Activated B cell treated with CpG ODN at 0.5 μM for 24 hours (primary cell): ENCODE measurements at places on chromosomes 13 and 19.

DNA sequence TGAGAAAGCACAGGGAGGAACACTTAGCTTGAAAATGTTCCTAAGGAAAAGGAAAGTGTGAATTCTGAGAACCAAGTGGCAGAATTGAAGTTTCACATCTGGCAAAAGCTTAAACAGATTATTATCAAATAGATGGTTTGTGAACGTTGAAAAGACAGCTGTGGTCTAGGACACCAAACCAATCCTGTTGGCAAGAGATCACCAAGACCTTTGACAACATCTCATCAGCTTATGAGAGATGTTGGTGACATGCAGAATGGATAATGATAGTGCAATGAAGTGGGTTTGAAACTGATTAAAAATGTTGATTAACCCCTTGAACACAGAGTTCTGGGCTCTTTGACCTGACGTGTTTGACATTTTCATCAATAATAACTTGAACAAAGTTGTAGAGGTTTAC, 74.6 kb upstream of the GPR183 start:
- H3K27ac ChIP-seq, result peak overlapping the region; percentile 82
- no peaks in the 10 kb centered on the region for H3K27me3 ChIP-seq
- DNase-seq, result no peak

- no peak overlapping the region for H3K4me3 ChIP-seq
- H3K4me1 ChIP-seq, result peaks cover 5% of the 10 kb centered on the region
- DNase-seq, result no peak
- H3K27me3 ChIP-seq, result no peaks in the 10 kb centered on the region
- H3K36me3 ChIP-seq, result no peaks in the 10 kb centered on the region
- no peak overlapping the region for H3K27ac ChIP-seq
These were observed 117.6 kb downstream of the USP12 start for GRCh38 chr13:27053902-27054595.

DNA sequence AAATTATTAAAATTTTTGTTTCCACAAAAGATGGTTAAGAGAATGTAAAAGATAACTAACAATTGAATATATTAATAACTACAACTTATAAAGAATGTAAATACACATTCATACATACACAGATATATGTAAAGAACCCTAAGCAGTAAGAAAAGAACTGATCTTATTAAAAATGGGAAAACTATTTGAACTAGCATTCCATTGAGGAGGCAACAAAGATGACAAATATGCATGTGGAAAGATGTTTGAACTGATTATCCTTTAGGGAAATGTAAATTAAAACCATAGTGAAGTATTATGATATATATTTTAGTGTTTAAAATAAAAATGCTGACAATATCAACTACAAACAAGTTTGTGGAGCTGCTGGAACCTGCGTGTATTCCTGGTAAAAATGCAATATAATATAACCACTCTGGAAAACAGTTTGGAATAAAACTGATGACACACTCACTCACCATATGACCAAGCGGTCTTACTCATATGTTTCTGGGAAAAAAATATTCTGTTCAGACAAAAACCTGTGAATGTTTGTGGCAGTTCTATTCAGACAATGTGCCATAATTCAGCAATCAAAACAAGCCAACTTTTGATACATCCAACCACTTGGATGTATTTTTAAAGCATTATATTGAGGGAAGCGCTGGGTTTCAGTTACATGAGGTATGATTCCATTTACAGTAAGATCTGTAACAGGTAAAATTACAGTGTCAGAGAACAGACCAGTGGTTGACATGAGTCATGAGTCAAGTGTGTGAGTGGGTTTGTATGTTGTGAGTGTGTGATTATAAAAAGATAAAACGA, 694.4 kb upstream of the SLITRK5 start:
- H3K27me3 ChIP-seq, result no peaks in the 10 kb centered on the region
- H3K4me1 ChIP-seq, result no peaks in the 10 kb centered on the region
- DNase-seq, result no peak
- H3K36me3 ChIP-seq, result no peaks in the 10 kb centered on the region
- no peak overlapping the region for H3K4me3 ChIP-seq

- DNase-seq, result no peak
- H3K27ac ChIP-seq, result no peak overlapping the region
- H3K4me3 ChIP-seq, result no peak overlapping the region
- H3K36me3 ChIP-seq, result no peaks in the 10 kb centered on the region
- H3K4me1 ChIP-seq, result no peaks in the 10 kb centered on the region
These were observed 900.2 kb downstream of the DIAPH3 start for GRCh38 chr13:59263531-59263930.

GRCh38 chr13:51902776-51903175, 41.0 kb downstream of the CCDC70 start:
- DNase-seq, result no peak
- H3K36me3 ChIP-seq, result no peaks in the 10 kb centered on the region
- no peaks in the 10 kb centered on the region for H3K27me3 ChIP-seq

DNA sequence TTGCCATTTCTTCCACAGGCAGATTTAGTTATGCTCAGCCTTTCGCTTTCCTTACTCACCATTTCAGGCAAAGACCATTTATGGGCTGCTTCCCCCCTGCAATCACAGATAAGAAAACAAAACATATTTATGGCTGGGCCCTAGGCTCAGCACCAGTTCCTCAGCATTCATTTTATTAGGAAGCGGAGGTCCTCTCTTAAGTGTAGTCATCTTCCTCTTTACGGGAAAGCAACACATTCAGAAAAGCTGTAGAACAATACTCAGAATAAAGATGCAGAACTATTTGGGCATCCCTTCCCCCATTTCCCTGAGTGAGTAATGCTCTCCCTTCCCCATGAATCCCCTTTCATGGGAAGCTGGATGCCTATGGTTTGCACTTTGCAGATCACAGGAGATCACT, 27.9 kb downstream of the FLT1 start:
- H3K36me3 ChIP-seq, result no peaks in the 10 kb centered on the region
- no peak for DNase-seq
- no peak overlapping the region for H3K4me3 ChIP-seq

GRCh38 chr19:39873385-39873784, 27.2 kb upstream of the FBL start:
- no peak overlapping the region for H3K27ac ChIP-seq
- H3K4me1 ChIP-seq, result no peaks in the 10 kb centered on the region
- no peaks in the 10 kb centered on the region for H3K36me3 ChIP-seq
- no peaks in the 10 kb centered on the region for H3K27me3 ChIP-seq
- DNase-seq, result no peak

DNA sequence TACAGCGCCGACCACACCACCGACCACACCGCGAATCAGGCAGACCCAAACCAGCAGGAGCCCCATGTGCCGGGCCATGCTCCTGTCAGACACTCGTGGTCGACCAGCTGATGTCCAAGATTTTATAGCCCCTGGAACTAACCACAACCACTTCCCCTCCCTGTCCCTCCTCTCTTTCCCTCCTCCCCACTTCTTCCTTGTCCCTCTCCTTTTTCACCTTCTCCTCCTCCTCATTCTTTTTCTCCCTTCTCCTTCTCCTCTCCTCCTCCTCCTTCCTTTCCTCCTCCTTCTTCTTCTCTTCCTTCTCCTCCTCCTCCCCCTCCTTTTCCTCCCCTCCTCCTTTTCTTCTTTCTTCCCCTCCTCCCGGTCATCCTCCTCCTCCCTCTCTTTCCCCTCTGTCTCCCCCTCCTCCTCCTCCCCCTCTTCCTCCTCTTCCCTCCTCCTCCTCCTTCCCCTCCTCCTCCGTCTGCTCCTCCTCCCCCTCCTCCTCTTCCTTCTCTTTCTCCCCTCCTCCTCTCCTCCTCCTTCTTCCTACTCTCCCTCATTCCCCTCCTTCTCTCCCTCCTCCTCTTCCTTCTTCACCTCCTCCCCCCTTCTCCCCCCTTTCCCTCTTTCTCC, 670 bp downstream of the BSPH1 start:
- no peaks in the 10 kb centered on the region for H3K36me3 ChIP-seq
- H3K27ac ChIP-seq, result no peak overlapping the region
- H3K4me3 ChIP-seq, result no peak overlapping the region
- H3K27me3 ChIP-seq, result peaks cover 14% of the 10 kb centered on the region
- no peaks in the 10 kb centered on the region for H3K4me1 ChIP-seq
- DNase-seq, result no peak

- no peak overlapping the region for H3K27ac ChIP-seq
- H3K4me3 ChIP-seq, result no peak overlapping the region
- DNase-seq, result no peak
- H3K4me1 ChIP-seq, result no peaks in the 10 kb centered on the region
These were observed 1002.4 kb upstream of the PCDH9 start for GRCh38 chr13:68232351-68233130.

DNA sequence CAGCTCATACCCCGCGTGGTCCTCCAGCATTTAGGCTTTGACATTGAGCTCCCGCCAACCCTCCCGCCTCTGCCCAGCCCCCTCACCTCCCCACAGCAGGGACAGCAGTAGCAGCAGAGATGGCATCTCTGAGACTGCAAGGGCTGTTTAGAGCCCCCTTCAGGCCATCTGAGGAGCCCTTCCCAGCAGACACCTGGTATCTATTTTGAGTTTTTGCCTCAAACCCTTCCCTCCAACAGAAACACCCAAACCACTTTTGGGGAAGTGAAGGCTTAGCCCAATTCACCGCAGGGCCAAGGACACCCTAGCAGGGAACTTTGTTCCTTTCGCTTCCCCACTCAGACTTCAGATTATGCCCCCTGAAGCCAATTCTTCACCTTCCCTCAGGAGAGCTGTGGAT, 6.3 kb upstream of the ZNF175 start:
- DNase-seq, result no peak
- peak overlapping the region; percentile 24 for H3K4me3 ChIP-seq
- no peak overlapping the region for H3K27ac ChIP-seq
- no peaks in the 10 kb centered on the region for H3K36me3 ChIP-seq

DNA sequence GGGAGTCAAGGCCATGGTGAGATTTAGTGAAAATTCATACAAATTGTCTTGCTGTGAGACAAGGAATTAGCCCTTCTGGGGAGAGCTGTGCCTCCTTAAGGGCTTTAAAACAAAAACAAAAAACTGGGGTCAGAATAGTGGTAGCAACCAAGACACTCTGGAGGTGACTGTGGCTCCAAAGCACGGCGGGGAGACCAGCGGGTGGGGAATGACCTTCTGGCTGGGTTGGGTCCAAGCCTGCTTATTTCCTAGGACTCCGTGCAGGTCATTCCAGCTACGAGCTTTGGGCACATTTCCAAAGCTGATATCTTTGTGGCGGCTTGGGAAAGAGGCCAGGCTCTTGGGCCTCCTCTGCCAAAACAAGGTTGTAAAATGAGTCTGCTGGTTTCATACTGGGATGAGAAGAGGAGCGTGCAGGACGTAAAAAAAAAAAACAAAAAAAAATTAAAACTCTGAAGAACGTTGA, 348.3 kb downstream of the UQCRFS1 start:
- no peak overlapping the region for H3K4me3 ChIP-seq
- DNase-seq, result no peak
- no peaks in the 10 kb centered on the region for H3K27me3 ChIP-seq
- no peaks in the 10 kb centered on the region for H3K4me1 ChIP-seq

DNA sequence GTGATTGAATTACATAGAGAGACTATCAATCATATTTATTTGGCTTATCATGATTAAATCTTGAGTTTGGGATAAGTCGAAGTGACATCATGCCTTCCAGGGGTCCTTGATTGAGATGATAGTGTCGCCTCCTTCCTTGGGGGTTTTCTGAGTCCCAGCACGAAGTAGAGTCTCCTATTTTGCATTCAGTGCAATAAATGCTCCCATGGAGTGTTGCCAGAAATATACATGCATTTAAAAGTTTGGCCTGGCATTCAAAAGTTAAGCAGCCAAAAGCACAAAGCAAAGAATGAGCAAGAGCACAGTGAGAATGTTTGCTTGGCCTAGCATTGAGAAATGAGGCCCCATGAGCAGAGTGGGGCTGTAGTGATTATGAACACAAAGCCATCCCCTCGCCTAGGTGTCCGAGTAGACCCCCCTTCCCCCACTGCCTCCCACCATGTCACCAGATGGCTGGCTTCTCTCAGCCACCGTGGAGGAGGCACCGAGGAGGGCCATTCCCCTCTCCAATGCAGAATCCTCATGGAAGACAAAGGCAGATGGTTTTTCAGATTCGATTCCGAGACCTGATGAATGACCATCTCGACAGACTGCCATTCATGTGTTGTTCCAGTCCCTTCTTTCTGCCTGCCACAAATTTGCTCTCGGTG, 58.8 kb upstream of the UBL3 start:
- peaks cover 6% of the 10 kb centered on the region for H3K27me3 ChIP-seq
- H3K27ac ChIP-seq, result no peak overlapping the region
- no peak for DNase-seq

DNA sequence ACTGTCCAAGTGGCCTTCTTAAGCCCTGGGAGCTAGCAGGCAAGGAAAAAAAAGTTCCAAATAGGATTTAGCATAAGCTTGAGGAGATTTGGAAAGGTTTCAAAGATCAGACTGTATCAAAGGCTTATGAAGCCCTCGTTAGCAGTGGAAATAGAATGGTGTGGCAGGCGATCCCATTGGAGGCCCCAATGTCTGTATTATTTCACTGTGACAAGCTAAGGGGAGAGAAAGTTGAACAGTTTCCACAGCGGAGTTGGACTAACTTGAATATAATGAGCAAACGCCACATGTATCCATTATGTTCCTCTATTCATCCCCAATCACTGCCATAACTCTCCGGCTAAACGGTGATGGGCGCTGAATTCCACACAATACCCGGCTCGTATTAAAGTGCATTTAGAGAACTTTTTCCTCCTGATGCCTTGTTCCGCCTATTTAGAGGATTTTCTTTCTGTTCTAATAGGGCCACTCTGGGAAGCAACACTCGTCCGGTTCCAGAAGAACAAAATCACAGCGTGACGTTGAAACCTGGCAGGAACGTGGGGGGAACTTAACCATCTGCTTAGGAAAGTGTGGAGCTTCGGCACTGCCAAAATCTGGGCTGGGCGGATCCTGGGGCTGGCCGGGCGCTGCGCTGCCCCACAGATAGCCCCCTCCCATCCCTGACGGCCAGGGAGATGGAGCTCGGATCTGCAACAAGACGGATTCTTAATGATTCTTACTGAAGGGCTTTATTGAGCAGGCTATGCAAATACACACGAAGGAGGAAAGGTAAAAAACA, 1.0 kb upstream of the PCDH8 start:
- peak overlapping the region; percentile 64 for H3K4me3 ChIP-seq
- DNase-seq, result no peak
- peaks cover 58% of the 10 kb centered on the region for H3K27me3 ChIP-seq
- peaks cover 37% of the 10 kb centered on the region for H3K4me1 ChIP-seq
- H3K27ac ChIP-seq, result no peak overlapping the region

DNA sequence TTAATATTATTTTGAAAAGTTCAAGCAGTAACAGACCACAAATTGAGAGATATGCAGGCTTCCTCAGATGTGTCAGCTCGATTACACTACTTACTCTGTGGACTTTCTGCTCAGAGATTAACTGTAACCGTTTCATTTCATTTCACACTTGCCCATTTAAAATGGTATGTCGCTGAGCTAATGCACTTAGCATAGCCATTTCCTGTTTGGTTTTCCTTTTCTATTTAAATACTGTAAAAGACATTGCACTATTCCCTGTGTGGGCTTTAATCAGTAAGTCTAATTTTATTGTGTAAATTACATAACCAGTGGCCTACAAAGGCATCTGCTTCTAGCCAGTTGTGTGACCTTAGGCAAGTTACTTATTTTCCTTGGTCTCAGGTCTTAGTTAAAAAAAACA, 237.6 kb downstream of the LACC1 start:
- no peak for DNase-seq
- no peaks in the 10 kb centered on the region for H3K36me3 ChIP-seq
- peak overlapping the region; percentile 24 for H3K27ac ChIP-seq
- H3K4me1 ChIP-seq, result peaks cover 26% of the 10 kb centered on the region
- H3K4me3 ChIP-seq, result peak overlapping the region; percentile 11
